Stimulated activated CD8-positive, alpha-beta memory T cell treated with anti-CD3 and anti-CD28 coated beads, Interleukin-2, amount 100 ng/mL, for 1 hour (primary cell): ENCODE measurements at places on chromosomes 12 and 14.

- DNase-seq, result no peak
Observed at GRCh38 chr12:127324681-127325080, 942.3 kb upstream of the TMEM132C start.

DNA sequence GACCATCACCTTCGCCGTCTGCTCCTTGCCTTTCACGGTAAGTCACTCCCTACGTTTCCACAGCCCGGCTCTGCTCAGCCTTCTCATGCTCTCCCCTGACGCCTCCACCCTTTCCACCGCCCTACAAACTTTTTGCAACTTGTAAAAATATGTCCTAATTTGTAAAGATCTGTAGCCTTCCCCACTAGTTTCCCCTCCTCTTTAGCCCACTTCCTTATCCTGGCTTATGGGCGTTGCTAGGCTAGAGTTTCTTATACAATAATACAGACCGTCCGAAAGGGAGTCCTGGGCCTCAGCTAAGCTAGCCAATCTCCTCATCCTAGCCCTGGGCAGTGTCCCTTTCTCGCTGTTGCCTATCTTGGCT, 1.2 kb downstream of the PTGER2 start:
- DNase-seq, result no peak

DNA sequence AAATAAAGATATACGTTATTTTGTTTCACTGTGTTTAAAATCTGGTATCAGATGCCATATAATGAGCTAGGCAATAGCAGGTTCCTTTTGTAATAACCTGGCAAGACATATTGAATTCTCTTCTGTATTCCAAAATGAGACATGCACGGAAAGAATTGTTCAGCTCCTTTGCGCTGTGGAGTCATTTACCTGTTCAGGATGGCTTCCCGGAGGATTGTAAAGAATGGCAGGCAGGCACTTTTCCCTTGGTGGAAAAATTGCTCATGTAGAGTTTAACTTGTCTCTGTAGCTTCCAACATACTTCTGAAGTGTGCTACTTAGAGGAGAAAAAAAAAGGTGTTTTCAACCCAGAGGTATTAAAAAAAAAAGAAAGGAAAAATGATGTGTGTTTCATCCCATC, 805.2 kb downstream of the GALC start:
- DNase-seq, result no peak

DNA sequence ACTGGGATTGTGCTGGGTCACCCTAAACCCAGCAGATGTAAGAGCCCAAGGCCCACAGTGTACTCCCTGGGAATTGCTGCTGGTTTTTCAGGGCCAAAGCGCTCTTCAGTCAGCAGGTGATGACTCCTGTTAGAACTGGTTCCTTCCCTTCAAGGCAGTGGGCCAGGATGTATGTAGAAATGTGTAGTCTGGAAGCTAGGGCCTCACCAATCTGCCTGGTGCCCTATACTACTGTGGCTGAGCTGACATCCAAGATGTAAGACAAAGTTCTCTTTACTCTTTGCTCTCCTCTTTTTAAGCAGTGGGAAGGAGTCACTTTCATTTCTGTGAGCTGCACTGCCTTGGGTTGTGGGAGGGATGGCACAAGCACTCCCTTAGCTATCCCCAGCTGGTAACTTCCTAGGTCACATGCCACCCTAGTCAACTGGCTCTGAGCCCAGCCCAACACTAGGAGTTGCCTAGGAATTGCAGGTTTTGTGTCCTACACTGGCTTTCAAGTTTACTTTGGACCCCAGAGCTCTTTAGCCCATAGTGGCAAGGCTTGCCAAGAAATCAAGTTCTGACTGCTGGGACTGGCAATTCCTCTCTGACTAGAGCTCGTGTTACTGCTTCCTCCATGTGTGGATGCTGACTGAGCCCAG, 249.2 kb downstream of the C12orf50 start:
- no peak for DNase-seq

- DNase-seq, result no peak
Observed at GRCh38 chr12:131390412-131391334, 320.2 kb upstream of the SFSWAP start.

DNA sequence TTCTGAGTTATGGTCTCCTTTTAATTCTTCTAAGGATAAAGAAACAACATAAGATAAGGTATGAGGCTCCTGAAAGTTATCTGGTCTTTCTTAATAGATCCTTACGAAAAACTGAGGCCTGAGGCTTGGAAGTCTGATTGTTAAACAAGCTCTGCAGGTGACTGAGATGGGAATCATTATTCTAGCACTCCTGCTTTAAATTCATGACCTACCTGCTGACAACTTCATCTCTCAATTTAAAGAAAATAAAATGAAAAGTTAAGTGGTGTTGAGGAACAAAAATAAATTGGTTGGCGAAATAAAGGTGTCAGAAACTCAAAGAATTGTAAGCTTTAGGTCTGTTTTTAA, 80.1 kb downstream of the FAR2 start:
- no peak for DNase-seq
